ENCODE measurements at places on chromosomes 2 and 18.

- no peak for DNase-seq
These were observed 76.0 kb upstream of the MEX3C start for GRCh38 chr18:51273437-51273836.

DNA sequence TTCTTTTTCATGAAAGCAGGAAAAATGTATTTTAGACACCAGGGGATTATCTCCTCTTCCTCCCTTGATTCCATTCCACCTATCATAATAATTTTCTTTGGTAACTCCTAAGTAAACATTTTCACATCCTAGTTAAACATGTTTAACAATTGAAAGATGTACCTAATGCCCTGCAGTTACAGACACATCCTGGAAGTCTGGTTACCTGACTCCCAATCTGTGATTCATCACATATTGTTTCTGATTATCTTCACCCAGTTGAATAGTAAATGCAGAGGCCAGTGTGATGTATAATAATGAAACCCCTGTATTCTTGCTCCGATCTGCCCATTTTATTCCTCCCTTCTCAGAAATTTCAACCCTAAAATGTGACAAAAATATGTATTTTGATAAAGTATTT lies 1237.6 kb upstream of the LRRTM1 start:
- DNase-seq = no peak

- DNase-seq = no peak
These were observed 7.1 kb downstream of the THAP4 start for GRCh38 chr2:241629762-241630435.

DNA sequence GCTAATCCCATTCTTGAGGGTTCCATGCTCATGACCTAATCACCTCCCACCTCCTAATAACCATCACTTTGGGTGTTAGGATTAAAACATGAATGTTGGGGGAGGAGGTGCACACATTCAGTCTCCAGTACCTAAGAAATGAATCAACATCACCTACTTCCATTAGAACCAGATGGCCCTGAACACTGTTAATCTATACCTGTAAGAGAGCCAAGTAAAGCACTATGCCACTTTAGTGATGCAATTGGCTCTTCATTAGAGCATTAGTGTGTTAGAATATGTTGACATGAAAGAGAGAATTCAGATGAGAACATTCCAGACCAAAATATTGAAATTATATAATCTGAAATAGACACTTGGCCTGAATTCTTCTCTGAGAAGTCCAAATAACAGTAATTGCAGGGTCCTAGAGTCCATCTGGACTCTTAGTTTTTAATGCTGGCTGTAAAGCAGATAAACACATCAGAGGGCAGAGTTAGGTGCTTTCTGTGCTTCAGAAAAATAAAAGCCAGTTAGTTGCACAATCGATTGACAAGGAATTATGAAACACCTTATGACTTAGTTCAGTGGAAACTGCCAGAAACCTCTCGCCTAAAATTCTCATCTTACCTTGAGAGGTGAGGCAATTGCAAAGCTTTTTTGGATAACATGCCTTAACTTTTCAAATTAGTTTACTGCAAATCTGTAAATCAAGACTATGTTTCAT lies 923.7 kb downstream of the SLC4A3 start:
- DNase-seq = no peak

GRCh38 chr2:53913721-53914120 lies 54.0 kb upstream of the GPR75 start:
- no peak for DNase-seq

DNA sequence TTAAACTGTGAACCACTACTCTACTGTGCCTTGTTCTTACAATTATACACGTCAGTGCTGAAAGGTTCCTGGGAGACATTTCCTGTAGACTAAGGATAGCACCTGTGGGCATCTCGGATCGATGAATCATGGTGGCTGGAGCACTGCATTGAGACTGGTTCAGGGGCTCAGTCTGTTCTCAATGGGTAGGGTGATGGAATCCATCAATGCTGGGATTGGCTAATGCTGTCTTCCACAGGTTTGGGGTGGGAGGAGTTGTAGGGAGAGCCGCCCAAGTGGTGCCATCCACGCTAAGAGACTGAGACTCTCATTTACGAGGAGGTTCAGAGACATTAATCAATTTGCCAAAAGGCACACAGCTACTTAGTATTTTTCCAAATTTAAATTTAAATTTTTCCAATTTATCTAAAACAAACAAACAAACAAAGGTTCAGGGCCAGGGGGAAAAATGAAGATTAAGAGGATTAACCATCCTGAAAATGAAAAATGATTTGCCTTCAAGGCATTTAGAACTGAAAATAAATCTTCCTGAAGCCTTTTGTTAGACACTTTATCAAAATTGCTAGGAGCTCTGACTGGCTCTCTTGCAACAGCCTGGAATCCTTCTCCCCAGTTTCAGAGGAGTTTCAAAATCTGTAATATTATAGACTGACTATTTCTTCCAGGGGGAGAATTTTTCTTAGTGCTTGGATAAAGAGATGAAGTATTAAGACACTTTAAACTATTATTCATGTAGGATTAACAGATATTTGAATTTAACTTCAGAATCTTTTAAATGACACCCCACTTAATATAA lies 359.2 kb downstream of the TGIF1 start:
- DNase-seq = no peak

GRCh38 chr2:235640377-235640776 lies 146.5 kb downstream of the AGAP1 start:
- no peak for DNase-seq

- no peak for DNase-seq
These were observed 847 bp downstream of the HOXD8 start for GRCh38 chr2:176130147-176130956.

- no peak for DNase-seq
These were observed 98.1 kb downstream of the LRRC30 start for GRCh38 chr18:7329016-7329415.

GRCh38 chr18:74153793-74154192 lies 5.5 kb downstream of the TIMM21 start:
- DNase-seq = no peak

- DNase-seq = no peak
These were observed 529.4 kb downstream of the CCDC85A start for GRCh38 chr2:56713161-56713676.

GRCh38 chr18:3481696-3482210 lies 31.8 kb downstream of the TGIF1 start:
- no peak for DNase-seq

Data from activated CD4-positive, CD25-positive, alpha-beta regulatory T cell (primary cell).